ENCODE measurements at places on chromosomes 5 and 9.

DNA sequence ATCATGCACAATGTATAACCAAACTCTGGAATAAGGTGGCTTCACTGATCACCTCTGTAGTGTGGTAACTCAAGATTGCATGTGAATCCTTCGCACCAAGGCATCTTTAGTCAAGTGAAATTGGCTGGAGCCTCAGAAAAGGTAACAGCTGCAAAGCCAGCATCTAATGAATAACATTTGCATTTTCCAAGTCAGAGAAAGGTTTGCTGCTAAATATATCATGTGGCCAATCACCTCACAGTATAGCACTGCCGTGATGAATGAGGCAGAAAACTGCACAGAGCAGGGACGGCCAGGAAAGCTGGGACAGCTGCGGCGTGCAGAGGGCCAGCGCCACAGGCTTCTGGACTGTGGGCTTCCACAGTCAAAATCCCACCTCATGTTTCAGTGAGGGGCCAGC is 18.5 kb downstream of the MRPS27 start:
- DNase-seq = no peak

DNA sequence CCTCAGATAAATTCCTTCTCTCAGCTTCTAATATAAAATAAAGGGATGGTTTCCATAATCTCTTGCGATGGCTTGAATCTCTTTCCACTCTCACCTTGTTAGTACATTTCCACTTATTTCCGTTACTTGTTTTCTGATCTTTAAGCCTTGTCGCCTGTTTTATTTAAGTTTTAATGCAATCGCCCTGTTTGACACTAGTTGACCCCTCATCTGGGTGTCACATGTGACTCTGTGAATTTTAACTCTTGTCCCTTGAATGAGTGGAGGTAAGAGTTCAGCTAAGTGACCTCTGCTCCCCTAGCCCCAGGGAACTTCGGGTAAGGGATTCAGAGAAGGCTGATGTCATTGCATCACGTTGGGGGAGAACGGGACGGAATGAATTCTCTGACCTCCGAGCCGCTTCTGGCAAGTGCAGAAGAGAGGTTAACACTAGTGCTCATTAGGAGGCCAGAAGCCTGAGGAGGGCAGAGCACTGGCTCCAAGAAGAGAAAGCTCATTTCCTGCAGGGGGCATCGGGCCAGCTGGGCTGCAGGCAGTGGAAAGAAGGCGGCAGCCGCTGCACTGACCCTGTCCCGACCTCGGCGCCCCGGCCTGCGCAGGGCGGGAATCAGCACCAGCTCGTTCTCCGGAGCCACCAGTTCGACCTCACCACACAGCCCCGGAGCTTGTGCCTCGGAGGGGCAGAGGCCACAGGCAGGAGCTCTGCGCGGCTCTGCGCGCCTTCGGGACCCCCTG is 569 bp downstream of the HINT2 start:
- DNase-seq = peak; percentile 88

- DNase-seq = no peak
These were observed 212.2 kb downstream of the TRIO start for GRCh38 chr5:14355391-14355790.

DNA sequence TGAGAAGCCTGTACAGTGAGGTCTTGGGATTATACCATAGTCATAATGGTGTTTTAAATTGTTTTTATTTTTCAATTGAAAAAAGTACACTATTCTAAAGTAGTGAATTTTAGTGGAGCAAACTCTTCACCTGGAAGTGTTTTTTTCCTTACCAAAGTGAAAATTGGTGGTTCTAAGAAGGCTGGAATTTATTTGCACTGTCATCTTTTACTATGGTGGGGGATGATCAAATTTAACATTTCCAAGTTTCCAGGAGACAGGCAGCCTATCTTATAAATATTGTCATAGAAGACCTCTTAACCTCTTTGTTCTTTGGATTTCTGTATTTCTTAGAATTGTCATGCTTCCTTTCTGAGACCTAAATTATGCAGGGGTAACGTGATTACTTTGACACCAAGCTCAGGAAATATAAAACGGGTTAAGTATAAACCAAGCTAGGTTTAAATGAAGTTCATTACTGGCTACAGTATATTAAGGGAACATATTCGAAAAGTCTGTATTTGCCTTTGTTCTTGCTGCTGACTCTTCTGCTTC is 20.2 kb downstream of the NDFIP1 start:
- peak; percentile 20 for DNase-seq

DNA sequence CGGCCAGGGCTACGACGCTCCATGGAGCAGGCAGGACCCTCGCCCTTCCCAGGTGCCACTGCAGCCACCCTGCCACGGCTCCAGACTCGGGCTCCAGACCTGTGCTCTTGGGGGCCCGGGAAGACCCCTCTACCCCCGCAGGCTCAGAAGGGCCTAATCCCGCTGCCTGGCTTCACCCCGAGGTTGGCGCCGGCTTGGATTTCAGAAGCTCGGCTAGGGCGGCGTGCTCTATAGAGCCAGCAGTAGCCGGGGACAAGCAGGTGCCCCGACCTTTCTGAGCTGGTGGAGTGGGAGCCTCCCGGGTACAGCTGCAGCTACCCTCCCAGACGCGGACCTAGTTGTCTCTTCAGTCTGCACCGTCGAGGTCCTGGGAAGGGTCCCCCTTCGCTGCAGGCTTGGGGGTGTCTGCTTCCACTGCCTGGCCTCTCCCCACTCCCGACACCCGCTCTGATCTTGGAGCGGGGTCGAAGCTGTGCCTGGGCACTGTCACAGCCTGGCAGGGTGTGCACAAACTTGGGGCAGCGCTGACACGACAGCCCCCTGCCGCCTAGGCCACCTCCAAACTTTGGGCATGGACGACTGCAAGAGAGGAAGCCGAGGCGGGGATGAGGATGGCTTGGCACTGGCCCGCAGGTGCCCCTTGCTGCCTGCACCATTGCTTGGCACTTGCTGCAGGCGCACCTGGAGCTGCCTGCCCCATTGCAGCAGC is 1366.1 kb upstream of the CDH9 start:
- no peak for DNase-seq

GRCh38 chr9:114206221-114206789 is 51.0 kb downstream of the COL27A1 start:
- no peak for DNase-seq

DNA sequence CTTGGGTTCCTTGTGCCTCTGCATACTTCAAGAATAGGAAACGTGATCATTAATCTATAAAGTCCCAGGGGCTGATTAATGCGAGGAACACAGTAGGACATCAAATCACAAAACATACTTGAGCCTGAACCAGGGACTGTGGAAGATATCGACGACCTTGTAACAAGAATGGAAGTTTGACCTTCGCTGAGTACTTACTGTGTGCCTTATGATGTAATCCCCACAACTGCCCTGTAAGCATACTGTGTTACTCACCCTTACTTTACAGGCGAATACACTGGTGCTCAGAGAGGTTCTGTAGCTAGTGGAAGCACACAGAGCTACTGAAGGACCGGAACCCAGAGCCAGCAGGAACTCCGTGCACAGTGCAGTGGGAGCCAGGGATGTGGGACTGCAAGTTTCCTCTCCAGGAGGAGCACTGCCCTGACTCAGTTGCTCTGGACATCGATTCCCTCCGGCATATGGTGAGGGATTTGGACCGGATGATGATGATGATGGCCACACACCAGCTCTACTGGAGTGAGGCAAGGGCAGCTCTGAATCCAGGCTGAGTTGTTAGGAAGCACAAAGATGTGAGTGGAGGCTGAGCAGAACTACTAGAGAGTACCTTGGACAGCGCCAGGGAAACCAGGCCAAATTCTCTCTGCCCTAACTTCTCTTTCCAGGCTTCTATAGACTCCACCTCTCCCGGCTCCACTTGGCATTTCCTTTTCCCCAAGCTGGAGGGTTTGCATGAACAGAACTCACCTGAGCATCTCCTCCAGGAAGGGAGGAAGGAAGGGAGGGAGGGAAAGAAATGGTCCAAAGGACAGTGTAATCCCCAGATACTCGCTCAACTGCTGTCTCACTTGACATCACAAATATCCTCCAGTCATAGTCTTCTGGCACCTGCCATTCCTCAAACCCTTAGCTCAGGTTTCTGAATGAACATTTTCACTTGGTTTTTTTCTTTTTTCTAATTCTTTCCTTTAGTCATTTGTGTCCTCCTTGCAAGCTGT is 1.5 kb upstream of the GABBR2 start:
- DNase-seq = peak; percentile 64

GRCh38 chr5:168802337-168802736 is 223.2 kb upstream of the PANK3 start:
- DNase-seq = no peak

- DNase-seq = no peak
These were observed 7.2 kb downstream of the C1QTNF2 start for GRCh38 chr5:160363211-160363610.

DNA sequence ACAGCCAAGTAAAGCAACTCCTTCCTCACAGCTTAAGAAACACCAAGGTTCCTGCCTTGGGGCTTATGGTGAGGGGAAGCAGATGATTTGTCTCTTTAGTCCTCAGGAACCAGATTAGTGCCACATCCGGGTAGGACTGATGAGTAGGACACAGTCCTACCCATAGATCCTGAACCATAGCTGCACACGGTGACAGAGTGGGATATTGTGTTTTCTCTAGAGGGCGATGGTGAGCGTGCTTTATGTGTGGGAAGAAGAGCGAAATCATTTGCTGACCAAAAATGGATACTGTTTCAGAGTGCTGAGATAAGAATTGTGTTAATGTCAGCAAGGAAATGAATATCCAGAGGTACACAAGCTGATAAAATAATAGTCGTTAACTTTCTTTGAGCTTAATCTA is 209.0 kb upstream of the FBXL7 start:
- DNase-seq = no peak
